ENCODE measurements at places on chromosomes 6 and 20. TPM values are rescaled to one million over a fixed set of nuclear protein-coding genes. Genes with fewer than 3 reads are reported as not detected.

Gene SAMD3
- total RNA-seq, result not detected

Gene HLA-DOB
- total RNA-seq, result not detected

Gene ESR1
- 0.83 TPM for total RNA-seq

Gene ARMH2
- not detected for total RNA-seq

DNA sequence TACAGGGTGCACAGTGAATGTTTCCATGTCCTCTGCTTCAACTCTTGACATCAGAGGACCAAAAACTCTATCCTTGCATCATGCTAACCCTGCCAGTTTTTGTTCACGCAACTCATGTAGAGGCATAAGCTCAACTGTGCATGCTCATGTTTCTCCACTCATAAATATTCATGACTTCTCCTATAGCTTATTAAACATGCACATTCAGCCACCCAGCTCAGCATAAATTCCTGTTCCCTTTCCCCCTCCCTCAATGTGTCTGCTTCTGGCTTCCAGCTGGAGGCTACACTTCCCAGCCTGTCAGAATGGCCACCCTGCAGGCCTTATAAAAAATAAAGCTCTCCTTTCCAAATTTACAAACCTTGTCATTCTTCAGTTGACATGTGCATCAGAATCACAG is 154.6 kb downstream of the KIF16B start:
- no peak for DNase-seq

DNA sequence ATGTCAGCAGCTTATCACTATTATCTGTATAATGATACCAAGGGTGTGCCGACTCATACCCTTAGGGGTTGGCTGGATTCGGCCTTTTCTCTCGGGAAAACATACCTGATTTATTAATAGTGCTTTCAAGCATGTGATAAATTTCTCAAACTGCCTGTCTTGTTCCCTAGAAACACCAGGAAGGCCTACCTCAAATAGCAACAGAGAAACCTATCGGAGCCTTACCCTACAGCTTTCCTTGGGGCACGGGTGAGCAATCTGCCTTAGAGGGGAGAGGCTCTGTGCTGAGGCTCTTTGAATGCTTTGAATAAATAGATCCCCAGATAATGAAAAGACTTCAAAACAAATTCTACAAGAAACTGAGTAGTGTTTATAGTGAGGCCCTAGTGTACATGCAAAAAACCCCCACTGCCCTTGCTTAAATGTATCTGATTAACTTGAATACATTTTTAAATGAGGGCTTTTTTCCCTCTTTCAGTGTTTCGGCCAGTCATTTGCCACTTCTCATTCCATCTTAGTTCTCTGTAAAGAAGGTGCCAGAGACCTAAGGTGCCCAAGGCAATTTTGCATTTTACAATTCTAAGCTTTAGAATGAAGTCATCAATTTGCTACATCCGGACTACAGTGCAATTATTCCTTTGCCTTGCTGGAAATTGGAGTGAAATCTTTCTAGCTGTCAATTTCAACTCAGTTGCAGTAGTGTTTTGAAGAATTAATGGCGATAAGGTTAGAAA is 320.1 kb downstream of the ESR1 start:
- DNase-seq, result no peak

GRCh38 chr6:13511913-13512717 is 24.7 kb upstream of the GFOD1 start:
- DNase-seq, result no peak

GRCh38 chr6:160198606-160199211 is 59.9 kb downstream of the SLC22A2 start:
- DNase-seq, result peak; percentile 26

DNA sequence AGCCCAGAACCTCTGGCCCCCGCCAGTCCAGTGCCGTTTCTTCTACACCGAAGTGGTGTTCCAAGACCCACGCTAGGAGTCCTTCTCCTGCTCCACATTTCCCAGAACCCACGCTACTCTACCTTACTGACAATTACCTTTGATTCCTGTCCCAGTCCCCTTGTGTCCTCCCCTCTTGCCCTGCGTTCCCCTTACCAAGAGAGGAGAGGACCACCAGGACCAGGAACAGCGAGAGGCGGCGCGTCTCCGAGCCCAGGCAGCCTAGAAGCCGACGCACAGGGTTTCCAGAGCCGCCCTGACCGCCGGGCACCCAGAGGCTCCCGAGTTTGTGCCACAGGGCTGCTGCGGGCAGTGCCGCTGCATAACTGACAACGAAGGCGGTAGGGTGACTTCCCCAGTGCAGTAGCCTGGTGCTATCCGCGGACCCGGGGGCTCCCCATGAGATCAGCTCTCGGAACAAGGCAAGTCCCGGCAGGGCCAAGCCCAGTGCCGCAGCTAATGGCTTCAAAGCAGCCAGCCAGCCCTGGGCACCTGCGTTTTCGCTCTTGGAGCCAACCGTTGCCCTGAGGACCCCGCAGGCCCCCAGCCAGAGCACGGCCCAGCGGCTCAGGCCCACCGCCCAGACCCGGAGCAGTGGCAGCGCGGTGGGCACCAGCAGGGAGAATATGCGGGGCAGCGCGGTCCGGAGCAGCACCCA is 512 bp downstream of the TAP1 start:
- DNase-seq, result peak; percentile 61

All from myocyte (in vitro differentiated cells).